Activated naive CD4-positive, alpha-beta T cell treated with anti-CD3 and anti-CD28 coated beads, Interleukin-2, amount 50 U/mL, for 72 hours (primary cell): ENCODE measurements at places on chromosomes 4 and X.

GRCh38 chr4:126611900-126612299, 1020.9 kb upstream of the INTU start:
- no peak for DNase-seq

GRCh38 chr4:89949782-89950387, 55.2 kb downstream of the MMRN1 start:
- DNase-seq: no peak

- no peak for DNase-seq
These were observed 3.5 kb upstream of the TIMP1 start for GRCh38 chrX:47578692-47579091.

DNA sequence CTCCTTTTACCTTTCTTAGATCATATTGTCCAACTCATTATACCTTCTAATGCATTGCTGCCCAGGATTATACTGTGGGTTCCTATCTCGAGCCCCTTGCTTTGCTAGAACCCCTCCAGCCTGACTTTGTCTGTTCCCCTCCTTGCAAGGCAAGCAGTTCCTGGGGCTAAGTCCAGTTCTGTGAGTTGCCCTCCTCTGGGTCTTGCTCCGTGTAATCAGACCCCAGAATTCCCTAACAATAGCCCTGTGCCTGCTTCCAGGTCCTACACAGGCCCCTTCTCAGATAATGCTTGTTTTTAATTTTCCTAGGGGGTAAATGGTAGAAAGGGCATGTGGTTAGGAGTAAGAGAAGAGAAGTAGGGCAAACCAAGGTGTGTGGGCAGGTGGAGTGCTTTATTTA, 145.9 kb downstream of the FSTL5 start:
- DNase-seq: no peak

GRCh38 chrX:114675365-114675764, 91.5 kb downstream of the HTR2C start:
- DNase-seq: no peak

DNA sequence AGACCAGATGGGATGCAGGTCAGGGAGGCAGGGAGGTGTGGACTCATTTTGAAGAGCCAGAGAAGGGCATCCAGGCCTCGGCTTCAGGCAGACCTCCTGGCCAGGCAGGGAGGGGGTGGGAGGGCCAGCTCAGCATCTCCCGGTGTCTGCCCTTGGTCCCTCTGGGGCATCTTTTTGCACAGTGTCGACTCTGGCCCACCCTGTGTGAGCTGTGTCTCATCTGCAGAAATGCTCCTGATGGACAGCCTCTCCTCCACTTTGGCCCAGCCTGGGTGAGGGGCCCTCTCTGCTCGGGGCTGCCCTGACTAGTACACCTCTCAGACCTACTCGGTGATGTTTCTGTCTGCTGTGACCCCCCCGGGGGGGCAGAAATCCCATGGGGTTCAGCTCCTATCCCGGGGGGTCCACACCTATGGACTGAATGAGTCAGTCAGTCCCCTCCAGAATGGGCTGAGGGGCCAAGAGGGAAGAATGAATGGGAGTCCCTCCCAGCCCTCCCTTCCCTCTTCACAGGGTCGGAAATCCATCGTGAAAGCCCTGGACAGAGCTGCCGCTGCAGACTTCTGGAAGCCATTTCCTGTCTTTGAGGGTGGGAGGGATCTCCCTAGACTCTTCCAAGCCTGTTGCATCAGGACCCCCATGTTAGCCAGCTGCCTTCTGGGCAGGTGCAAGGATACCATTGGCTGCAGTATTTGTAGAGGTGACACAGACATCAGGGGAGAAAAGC, 196.7 kb upstream of the PSAPL1 start:
- DNase-seq: no peak

- no peak for DNase-seq
These were observed 131.5 kb downstream of the PACRGL start for GRCh38 chr4:20831746-20832145.

- no peak for DNase-seq
These were observed 222.2 kb downstream of the PPARGC1A start for GRCh38 chr4:23667659-23668058.

GRCh38 chr4:39279416-39279815, 86.7 kb downstream of the RFC1 start:
- no peak for DNase-seq

GRCh38 chr4:40515398-40516293, 114.0 kb downstream of the RBM47 start:
- no peak for DNase-seq

DNA sequence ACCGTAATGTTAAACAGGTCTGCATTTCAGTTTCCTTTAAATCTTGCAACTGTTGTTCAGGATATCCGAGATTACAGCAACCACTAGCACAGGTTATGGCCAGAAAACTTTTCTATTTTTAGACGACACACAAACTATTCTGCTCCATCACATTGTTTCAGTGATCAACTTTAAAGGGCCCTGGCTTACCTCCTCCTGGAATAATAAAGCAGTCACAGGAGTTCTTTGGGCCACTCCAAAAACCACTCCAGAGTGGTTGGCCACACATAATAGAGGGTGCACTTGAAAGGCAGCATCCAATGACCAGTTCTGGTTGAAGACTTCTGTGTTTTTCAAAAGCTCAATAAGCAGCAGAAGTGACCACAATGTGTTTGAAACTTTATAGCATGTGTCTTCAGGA, 118.9 kb downstream of the RAB28 start:
- no peak for DNase-seq
